ENCODE measurements at places on chromosomes 5 and 9.

GRCh38 chr9:97487861-97488260, 13.6 kb upstream of the TMOD1 start:
- no peak for DNase-seq

DNA sequence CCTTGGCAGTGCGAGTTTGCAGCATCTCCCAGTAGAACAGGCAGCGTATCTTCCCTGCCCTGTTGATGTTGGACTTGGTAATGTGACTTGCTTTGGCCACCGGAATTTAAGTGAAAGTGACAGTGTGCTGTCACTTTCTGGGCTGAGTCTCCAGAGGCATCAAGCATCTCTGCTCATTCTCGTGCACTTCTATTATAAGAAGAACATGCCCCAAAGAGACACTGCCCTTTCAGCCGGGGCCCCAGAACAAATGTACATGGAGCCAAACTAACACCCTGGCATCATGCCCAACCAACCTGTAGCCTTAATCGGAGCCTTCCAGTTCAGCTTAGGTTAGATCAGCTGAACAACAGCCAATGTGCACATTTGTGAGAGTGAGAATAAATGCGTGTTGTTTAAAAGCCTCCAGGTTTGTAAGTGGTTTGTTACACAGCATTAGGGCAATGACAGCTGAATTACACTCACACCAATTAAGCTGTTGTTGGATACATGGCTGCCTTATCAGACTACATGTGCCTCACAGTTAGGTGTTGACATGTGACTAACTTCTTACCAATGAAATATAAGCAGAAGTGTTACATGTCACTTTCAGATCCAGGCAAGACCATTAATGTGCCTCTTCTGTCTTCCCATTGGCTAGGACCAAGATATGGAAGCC, 22.1 kb upstream of the FRMD3 start:
- no peak for DNase-seq

DNA sequence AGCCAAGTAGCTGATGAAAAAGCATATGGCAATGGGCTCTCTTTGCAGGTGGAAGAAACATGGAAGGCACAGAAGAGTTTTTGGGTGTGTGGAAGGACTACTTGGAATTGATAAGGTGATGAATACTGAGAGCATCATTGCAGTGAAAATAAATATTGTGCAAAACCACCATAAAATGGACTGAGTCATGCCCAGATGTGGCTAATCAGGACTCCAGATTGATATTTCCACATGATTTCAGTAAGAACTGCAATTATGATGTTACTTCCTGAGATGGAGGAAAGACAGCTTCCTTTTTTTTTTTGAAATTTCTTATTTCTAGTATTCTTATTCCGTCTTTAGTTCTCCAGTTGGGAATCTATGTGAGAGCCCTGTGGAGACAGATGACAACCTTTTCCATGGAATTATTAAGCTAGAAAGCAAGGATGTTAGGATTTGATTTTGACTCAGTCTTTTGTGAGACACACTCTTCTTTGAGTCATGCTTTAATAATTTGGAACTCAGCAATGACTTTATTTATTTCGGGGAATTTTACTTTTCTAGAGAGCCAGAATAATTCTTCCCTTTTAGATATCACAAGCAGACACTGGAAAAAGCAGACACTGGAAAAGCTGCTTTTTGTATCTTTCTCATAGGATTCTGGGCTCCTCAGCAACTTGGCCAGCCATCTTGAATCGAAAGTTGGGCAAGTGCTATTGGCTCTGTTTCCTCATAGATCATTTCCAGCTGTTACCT, 94.2 kb upstream of the VCAN start:
- no peak for DNase-seq

DNA sequence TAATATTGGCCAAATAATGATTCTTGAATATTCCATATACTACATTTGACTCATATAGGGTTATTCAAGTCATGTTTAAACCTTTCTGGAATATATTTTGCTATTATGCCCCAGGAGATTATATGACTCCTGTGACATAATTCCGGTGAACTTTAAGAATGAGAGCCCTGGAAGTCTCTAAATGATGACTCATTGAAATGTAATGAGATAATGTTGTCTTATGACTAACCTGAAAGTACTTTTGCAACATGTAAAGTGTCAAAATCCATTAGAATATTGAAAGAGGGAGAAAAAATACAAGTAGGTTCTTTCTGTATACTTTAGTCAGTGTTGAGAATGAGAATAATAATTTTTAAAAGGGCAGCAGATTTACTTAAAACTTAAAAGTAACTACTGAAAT, 830.4 kb downstream of the MAT2B start:
- no peak for DNase-seq

DNA sequence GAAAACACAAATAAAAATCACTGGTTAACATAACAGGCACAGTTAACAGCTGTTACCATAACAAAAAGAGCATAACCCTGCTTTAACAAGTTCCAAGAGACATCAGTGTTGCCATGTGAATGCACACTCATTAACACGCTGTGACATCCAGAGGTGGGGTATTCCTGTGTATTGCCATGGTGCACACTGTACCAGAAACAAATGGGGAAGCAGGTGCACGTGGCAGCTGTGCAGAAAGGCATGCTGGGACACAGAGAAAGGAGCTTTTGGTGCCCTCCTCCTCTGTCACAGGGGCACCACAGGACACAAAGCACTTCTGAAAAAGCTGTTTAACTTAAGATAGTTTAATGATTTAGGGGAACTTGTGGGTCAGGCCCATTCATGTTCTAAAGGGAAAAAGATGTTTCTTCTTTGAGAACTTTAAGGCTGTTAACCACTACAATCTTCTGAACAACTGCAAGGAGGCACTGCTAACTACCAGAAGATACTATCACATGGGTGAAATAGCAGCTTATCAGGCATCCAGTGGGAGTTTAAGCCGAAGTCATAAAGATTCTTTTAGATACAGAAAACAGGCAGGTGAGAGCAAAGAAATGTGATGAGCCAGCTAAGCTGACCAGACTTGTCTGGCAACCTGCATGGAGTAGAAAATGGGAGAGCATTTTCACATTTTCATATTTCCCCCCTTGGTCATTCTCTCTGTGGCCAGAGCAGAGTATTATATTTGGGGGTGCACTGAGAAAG, 56.4 kb upstream of the GOLPH3 start:
- no peak for DNase-seq
